ENCODE measurements at places on chromosomes 12 and 14.

DNA sequence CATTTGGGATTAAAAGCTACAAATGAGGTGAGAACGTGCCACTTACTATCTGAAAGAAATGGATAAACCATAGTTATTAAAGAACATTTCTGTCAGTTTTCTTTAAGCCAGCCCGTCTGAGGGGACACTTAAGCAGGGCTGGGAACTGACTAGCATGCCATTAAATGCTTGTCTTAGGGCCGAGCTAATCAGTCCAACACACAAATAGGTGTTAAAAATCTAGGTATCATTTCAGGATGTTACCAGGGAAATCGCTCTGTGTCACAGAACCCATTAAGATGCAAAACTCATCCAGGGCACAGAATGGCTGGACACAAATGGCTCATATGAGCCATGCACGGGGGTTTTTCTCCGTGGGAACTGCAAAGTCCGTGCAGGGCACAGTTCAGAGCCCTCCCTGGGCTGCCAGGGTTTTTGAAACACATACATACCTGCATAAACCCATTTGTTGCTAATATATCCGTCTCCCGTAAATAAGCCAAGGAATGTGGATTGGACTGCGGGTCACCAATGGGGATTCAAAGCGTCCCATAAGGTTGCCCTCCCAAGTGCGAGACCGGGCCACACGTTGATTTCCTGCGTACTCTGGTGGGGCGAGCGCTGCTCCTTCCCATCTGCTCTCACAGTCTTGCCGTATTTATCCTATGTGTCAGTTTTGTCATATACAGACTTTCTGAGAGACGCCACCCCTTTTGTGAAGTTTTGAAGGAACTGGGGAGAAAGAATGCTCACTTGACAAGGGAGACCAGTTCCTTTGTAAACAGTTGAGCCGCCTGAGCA, 5.4 kb upstream of the GSC start:
- no peak for DNase-seq

DNA sequence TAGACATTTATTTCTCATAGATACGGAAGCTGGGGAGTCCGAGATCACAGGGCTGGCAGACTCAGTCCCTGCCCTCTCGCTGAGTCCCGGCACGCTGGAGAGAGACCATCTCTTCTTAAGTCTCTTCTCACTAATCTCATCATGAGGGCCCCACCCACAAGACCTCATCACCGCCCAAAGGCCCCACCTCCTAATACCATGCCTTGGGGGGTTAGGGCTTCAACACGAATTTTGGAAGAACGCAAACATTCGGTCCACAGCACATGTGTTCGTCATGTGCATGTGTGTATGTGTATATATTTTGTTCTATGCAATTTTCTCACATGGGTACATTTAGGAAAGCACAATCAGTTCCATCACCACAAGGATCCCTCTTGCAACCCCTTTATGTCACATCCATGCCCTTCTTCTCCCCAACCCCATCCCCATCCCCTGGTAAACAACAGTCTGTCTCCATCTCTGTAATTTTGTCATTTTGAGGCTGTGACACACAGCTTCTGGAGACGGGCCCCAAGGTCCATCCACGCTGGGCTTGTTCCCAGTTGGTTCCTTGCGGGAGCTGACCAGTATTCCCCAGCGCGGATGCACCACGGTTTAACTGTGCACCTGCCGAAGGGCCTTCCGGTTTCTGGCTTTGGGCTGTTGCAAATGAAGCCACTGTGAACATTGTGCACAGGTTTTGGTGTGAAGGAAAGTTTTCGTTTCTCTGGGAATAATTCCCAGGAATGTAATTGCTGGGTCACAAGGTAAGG, 317.5 kb upstream of the DIO3 start:
- DNase-seq, result no peak

GRCh38 chr12:124874988-124875802, 11.5 kb upstream of the SCARB1 start:
- no peak for DNase-seq

DNA sequence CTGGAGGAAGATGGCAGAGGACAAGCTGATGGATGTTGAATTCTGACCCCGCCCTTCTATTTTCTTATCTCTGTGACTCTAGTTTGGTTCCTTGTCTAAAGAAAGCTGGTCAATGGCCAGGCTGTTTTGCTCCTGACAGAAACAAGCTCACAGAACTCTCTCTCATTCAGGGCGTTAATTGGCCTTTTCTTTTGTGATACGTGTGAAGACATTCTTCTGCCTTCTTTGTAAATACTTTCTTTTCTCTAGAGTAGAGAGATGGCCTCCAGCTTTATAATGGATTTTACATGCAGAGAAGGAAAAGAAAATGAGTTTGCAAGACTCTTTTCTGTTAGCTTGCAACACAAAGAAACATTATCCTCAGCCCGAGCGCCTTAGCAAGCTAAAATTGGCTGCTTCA, 492.2 kb upstream of the CCDC196 start:
- no peak for DNase-seq

- no peak for DNase-seq
These were observed 87.0 kb downstream of the R3HDM2 start for GRCh38 chr12:57343703-57344378.

GRCh38 chr12:67968321-67968720, 20.9 kb upstream of the IFNG-AS1 start:
- DNase-seq, result no peak

DNA sequence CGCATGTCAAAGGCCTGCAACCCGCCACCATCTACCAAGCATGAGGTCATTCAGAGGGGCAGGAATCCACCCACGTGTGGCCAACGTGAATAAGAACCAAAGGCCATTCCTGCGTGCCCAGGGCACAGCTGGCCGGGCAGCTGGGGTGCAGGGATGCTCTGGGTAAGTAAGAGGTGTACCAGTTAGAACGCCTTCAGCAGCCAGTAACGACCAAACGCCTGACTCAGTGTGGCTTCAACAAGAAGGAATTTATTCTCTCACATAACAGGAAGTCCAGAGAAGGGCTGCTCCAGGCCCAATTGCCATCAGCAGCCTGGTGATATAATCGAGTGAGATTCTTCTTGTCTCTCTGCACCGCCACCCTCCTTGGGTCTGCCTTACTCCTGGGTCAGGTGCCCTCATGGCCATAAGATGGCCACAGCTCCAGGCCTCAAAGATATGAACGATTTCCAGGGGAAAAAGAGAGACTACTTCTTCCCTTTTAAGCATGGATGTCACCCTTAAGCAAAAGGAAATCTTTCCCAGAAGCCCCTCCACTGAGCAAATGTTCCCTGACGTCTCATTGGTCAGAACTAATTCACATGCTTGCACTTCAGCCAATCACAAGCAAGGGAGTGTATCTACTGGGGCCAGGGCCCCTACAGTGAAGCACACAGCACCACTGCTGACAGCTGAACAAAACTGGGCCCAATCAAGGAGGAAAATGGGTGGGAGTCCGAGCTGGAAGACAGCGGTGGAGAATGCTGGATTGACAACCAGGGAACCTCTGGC, 7.3 kb downstream of the TTC7B start:
- DNase-seq, result no peak

GRCh38 chr12:91493308-91493707, 310.7 kb upstream of the DCN start:
- no peak for DNase-seq

DNA sequence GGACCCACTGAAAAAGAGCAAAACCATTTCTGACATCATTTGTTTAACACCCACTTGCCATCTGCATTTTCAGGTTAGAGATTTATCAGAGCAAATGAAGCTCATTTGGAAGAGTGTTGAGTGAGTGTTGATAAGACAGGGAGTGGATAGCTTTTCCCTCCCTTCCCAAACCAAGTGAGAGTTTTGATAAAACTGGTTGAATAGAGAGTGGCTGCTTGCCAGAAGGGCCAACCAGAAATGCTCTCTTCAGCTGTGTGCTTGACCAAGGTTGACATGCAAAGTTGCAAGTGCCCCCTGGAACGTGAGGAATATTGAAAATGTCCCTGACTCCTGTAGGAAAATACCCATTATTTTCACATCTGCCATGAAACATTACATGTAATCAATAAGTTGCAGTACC, 1487.0 kb upstream of the FLRT2 start:
- no peak for DNase-seq

GRCh38 chr14:49703965-49704364, 11.0 kb downstream of the KLHDC1 start:
- DNase-seq, result no peak

Data from mucosa of gallbladder (tissue), 1 donor.